Stimulated activated CD8-positive, alpha-beta memory T cell treated with anti-CD3 and anti-CD28 coated beads, Interleukin-2, amount 100 ng/mL, for 1 hour (primary cell): ENCODE measurements at places on chromosomes 3 and 15.

- no peak for DNase-seq
Observed at GRCh38 chr15:78006567-78007205, 70.8 kb downstream of the TBC1D2B start.

- no peak for DNase-seq
Observed at GRCh38 chr3:63613561-63613960, 38.9 kb upstream of the SNTN start.

GRCh38 chr3:194871143-194871863, 185.6 kb downstream of the FAM43A start:
- DNase-seq: no peak

- DNase-seq: no peak
Observed at GRCh38 chr15:74620636-74621545, 5.3 kb downstream of the CLK3 start.

DNA sequence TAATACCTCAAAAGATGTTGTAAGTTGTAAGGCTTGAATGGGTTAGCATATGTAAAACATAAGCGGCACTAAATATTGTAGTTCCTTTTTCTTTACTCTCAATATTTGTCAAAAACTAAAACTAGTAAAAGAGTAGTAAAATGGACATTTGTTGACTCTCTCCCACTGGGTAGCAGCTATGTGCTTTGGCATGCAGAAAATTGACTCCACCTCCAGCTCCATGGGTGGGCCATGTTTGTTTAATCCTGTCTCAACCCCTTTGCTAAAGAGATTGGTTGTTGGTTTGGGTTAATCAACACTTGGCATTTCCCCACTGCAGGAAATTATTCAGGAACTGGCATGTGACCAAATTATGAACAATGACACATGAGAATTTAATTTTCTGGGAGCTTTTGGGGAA, 114.8 kb downstream of the EOMES start:
- DNase-seq: no peak

GRCh38 chr3:151278230-151278629, at the start of gene P2RY14:
P2RY14 (minus strand) TSS chr3:151278542; CDS start chr3:151214316, 64,226 bp downstream.
- no peak for DNase-seq

DNA sequence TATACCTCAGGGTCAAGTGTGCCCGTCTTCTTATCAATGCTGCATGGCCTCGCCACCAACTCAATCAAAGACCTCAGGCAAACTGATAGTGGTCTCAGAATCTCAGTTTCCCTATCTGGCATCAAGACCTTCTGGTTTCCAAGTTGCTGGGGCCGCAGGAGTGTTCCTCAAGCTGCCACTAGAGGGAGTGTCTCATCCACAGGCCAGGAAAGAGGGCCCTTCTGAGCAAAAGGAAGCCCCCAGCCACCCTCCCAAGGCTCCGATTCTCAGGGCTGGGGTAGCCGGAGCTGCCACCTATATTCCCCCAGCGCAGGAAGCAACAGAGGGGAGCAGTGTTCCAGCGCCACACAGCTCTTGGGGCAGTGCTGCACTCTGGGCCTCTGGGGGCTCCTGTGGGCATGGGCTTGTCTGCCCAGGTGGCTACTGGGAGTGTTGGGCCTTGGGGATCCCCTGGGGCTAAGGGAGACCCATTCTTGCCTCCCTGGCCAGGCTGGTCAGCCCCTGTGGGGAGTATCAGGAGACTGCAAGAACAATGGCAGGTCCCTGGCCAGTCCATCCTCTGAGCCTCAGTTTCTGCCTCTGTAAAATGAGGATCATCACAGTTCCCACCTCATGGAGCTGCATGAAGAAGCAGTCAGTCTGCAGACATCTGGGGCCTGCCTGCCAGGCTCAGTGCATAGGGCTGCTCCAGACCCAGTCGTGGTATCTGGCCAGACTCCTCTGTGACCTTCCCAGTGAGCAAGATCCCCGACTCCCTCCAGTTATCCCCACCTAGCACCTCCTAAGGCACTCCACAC, 23.4 kb upstream of the SEC13 start:
- DNase-seq: peak; percentile 18

DNA sequence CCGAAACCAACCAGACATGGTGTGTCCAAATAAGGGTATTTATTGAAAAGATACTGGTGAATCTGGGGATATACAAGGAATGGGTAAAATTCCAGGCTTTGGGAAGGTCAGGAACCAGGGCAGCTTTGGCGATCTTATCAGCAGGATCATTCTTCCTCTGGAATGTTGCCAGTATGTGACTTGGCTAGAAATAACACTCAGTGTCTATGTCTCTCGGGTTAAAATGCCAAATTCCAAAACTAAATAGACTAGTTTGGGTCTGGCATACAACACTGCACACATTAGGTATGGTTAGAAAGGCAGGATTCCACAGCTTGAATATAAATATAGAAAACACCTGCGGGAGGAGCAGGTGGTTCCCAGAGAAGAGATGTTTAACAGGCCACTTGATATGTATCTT, 220.2 kb upstream of the CD96 start:
- DNase-seq: no peak

DNA sequence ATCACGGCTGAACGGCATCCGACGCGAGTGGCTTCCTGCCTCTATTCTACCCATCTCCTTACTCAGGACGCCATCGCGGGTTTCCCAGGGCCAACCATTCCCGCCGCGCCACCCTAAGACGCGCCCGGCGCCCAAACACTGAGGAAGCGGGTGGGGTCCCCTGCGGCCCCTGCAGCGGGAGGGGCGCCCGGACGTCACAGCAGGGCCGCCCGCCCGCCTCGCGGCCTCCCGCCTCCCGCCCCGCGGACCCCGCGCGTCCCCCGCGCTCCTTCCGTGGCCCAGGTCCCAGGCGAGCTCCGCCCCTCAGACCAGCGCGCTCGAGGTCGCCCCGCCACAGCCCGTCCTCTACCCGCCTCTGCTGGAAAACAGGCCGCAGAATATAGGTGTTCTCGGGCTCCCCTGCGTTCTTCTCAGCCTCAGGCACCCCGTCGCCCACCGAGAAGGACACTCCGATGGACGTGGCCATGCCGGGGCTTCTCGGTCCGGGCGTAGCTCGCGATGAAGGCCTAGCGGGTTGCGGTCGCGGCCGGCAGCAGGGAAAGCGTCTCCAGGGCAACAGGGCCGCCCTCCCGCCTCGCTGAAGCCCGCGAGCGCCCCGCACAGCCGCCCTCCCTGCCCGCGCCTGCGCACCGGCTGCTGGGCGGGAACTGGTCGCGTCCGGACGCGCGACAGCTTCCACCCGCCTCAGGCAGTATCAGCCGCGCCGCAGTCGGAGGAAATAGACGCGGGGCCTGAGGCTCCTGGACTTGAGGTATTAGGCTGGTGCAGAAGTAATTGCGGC, at the start of gene DYNLT2B:
DYNLT2B (minus strand) TSS at position 554 of the 781 bp plus-strand sequence; CDS start at position 466, 88 bp downstream.
- DNase-seq: peak; percentile 76

DNA sequence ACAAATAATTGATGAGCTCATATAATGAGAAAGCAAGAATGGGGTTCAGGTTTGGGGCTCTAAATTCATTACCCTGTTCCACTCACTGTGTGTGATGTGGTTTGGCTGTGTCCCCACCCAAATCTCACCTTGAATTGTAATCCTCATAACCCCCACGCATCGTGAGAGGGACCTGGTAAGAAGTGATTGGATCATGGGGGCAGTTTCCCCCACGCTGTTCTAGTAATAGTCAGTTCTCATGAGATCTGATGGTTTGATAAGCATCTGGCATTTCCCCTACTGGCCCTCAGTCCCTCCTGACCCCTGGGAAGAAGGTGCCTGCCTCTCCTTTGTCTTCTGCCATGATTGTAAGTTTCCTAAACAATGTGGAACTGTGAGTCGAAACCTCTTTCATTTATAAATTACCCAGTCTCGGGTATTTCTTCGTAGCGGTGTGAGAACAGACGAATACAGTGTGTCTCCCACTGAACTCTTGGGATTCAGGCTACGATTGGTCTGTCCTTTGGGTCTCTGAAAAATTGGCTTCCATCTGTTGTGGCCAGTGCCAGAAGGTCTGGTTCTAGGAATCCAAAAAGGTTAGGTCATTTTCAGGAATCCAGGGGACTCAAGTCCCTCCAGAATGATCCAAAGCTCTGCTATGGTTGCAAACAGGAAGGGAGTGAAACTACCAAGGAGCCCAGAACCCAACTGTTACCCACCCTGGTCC, 87.7 kb downstream of the XXYLT1 start:
- DNase-seq: no peak

DNA sequence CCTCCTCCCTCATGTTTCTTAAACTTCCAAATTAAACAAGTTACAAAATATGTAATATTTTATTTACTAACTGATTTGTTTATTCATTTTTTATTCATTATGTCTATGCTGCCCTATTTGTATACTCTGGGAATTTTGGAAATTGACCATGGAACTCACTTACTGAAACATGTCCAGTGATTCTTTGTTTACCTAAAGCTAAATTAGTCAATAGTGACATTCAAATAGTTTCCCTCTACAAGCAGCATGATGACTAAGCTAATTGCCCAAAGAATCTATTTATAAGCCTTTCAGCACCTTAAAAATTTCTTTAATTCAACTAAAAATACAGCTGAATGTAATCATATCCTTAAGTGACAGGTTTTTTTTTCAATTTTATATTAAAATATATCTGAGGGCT, 437.7 kb downstream of the SI start:
- DNase-seq: no peak

DNA sequence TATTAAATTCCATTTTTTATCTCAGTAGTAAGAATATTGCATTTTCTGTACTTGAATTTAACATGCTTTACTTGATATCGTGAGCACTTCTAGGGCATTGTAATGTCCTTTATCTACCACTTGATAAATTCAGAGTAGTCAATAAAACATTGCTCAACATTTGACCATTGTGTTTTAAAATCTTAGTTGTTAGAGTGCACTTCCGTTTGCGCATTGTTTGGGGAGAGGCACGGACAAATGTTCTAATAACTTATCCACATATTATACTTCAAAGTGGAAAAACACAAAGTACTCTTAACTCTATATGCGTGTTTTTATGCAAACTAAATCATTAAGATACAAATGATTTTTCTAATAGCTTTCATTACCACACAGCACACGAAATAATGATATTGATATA, 419 bp downstream of the FAM227B start:
- no peak for DNase-seq

DNA sequence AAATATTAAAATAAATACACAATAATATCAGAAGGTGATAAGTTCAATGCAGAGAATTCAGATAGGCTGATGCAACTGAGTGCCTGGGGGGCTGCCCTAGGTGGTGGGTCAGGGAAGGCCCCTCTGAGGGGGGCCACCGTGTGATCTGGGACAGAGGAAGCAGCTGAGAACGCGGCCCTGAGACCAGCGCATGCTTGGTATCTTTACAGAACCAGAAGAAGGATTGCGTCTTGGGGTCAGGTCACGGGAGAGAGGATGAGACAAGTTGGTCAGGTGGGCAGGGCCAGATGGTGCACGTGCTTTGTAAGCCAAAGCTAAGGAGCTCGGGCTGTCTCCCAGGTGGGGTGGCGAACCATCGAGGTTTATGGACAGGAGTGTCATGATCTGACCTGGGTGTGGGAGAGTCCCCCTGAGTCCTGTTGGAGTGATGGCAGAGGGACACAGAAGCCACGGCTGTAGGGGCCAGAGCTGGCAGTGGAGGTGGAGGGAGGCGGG, 121.2 kb downstream of the ETFA start:
- no peak for DNase-seq

DNA sequence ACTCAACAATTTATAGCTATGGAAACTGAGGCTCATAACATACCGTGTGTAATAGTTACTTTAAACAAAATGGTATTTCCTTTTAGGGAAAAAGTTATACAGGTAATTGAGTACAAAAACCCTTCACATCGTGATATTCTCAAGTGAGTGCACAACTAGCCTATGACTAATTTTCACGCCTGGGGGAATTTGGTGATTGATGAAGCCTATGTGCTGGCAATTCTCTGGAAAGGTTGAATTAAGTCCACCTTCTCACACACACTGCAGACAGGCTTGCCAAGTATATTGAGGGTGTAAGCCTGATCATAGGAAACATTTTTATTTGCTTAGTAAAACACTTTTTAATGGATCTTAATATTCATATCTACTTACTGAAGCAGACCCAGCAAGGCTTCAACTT, 41.3 kb upstream of the ROBO2 start:
- DNase-seq: no peak

- DNase-seq: no peak
Observed at GRCh38 chr3:112095731-112096130, 9.5 kb downstream of the C3orf52 start.

GRCh38 chr15:74227968-74228722, 8.0 kb upstream of the CCDC33 start:
- no peak for DNase-seq

DNA sequence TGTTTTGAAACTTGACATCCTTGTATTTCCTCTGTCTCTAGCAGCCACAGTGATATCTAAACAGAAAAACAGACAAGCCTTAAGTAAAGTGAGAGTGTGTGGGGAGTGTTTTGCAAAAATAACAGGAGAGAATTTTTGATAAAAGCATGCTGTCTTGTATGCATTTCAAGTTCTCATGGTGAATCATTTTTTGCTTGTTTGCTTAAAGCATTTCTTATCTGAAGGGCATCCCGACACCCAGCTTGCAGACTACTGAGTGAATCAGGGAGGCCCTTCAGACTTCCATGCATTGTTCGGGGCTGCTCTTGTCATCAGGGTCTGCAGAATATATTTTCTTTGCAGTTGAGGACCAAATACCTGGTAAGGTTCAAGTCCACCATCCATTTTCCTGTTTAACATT, 8.5 kb downstream of the CGNL1 start:
- no peak for DNase-seq

DNA sequence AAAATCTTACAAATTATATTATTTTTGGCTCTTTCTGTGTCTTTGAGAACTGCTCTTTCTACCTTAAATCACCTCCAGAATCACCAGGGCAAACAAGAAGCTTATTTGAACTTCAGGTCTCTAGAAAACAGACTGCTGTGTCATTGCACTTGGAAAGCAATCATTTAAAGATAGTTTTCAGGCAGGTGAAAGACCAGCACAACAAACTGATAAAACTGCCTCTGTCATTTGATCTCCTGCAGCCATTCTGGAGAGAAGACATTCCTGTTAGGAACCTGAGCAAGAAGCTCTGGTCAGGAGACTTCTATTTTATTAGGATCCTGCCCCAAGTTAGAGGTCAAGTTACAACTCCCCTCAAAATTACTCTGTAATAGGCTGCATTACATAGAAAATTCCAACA, 50.7 kb upstream of the AP4E1 start:
- DNase-seq: no peak

DNA sequence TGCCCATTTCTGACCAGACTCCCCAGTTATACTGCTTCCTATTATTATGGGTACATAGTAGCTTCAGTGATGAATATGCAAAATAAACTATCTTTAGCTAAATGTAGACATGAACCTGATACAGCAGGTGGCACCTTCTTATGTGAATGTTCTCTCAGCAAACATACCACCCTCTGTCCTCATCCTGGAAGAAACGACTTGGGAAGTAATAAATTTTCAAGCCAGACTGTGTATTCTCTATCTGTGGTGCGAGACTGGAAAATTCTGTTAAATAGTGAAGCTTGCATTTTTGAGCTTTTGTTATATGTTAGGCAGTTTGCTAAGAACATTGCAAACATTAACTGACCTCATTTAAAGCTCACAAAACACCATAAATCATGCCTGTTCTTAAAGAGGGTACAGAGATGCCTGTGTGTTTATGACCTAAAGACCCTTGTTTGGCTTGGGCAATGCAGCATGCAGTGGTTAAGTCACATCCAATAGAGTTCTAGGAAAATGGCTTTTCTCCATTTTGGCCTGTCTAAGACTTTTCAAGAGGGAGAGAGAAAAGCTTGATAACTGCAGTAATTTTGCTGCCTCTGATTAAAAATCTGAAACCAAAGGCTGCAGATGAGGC, 287.1 kb downstream of the NEK10 start:
- DNase-seq: no peak

GRCh38 chr15:83959477-83959876, 276.1 kb upstream of the GOLGA6L4 start:
- no peak for DNase-seq

- no peak for DNase-seq
Observed at GRCh38 chr15:68797191-68797590, 23.5 kb downstream of the ANP32A start.
